Brain microvascular endothelial cell (primary cell): ENCODE measurements at places on chromosomes 2 and 18.

DNA sequence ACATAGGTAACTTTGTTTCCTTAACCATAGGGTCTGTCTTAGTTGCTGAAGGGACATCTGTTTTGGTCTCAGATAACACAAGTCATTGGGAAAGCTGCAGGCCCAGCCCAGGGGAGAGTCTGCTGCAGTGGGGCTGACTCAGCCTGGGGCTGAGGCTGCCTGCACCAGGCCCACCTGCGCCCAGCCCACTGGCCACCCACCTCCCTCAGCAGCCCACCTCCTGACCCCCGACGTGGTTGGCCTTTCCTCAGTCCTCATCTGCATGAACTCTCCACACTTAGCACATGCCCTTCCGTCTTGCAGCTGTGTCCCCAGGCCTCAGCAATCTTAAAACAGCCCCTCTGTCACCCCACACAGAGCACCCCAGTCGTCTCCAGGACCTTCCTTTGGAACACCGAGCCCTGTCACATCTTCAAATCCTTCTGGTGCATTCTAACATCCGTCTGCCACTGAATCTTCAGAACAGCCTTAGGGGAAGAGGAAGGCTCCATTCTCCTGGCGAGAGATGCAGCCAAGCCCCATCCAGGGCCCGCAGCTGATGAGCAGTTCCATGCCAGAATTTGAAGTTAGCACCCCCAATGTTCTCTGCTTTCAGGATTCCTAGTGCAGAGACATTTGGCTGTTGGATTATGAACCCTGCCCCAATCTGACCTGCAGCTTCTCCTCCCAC lies 231.4 kb downstream of the SEPTIN10 start:
- DNase-seq = no peak

DNA sequence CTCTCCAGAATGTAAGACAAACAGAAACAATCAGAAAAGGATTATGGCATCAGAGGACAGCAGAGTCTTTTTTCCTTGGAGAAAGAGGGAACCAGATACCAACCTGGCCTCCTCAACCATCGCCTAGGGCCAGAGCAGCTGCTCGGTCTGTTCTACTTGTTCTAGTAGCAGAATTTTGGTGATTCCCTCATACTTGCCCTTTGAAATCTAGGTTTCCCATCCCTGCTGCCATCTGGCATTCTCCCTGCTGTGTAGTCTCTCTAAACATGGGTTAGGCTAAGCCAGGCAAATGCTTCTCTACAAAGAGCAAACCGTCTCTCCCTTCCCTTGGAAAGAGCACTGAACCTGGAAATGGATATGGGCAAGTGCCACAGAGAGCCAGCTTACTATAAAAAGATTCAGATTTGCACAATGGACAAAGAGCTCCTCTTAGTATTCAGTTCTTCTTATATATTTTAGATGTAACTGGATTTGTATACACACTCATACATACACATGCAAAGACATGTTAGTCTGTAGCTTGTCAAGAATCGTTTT lies 208.6 kb upstream of the ST6GAL2 start:
- no peak for DNase-seq

- no peak for DNase-seq
Measured at GRCh38 chr2:24618144-24618543, 127.1 kb downstream of the NCOA1 start.

DNA sequence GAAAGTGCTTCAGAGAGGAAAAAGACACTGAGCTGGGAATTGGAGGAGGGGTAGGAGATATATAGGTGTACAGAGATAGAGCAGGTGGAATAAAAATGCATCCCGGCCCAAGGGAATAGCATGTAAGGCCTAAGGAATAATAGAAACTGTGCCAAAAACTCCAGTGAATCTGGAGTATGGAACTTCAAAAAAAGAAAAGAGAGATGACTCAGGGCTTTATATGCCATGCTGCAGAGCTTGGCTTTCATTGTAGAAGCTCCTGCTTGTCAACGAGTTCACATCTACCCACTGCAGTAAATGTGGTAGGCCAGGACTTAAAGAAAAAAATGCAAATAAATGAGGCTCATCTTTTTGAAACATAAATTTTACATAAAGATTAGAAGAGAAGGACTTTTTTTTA lies 131.8 kb downstream of the MREG start:
- DNase-seq = no peak

GRCh38 chr2:62489162-62489561 lies 16.8 kb downstream of the TMEM17 start:
- DNase-seq = peak; percentile 44
